Camera-type eye (tissue), 1 donor: ENCODE measurements at places on chromosomes 16 and 17. TPM values are rescaled to one million over a fixed set of nuclear protein-coding genes. Genes with fewer than 3 reads are reported as not detected.

Gene TOX3
- total RNA-seq, result 32.6 TPM

Gene SGCA
- total RNA-seq, result 13.5 TPM

Gene FN3K
- 19.8 TPM for total RNA-seq

Gene CARD14
- 4.8 TPM for total RNA-seq

Gene TBX6
- 0.66 TPM for total RNA-seq

Gene ZNF319
- total RNA-seq, result 10.2 TPM

Gene CLDN7
- total RNA-seq, result 14.3 TPM

Gene TSEN54
- total RNA-seq, result 19.4 TPM

Gene CDRT15
- not detected for total RNA-seq

Gene GLYR1
- 90.4 TPM for total RNA-seq

Gene CDK5R1
- total RNA-seq, result 39.2 TPM

Gene C17orf113
- 7.9 TPM for total RNA-seq

Gene SDR42E1
- 3.1 TPM for total RNA-seq

Gene DOC2A
- 2.7 TPM for total RNA-seq

Gene GPR139
- total RNA-seq, result 0.38 TPM

Gene CCL17
- not detected for total RNA-seq

Gene BCL6B
- total RNA-seq, result 5.4 TPM

Gene ASGR1
- 5.7 TPM for total RNA-seq

Gene CDC6
- total RNA-seq, result 6.3 TPM

Gene FAM83G
- 3.2 TPM for total RNA-seq

Gene MRM1
- total RNA-seq, result 5.3 TPM

Gene KRT33A
- total RNA-seq, result not detected

Gene WNT9B
- total RNA-seq, result 0.16 TPM

Gene LLGL2
- 51.2 TPM for total RNA-seq

Gene NOD2
- 2.3 TPM for total RNA-seq

Gene KRTAP3-2
- total RNA-seq, result not detected

Gene TPSAB1
- total RNA-seq, result 3.4 TPM

Gene TMEM97
- 18.7 TPM for total RNA-seq

Gene KRTAP1-5
- total RNA-seq, result not detected

Gene AURKB
- 16.6 TPM for total RNA-seq

Gene IL17C
- total RNA-seq, result not detected

Gene OTOP3
- not detected for total RNA-seq

Gene CCL16
- total RNA-seq, result not detected

Gene PPP1R27
- total RNA-seq, result not detected

Gene ITGAX
- total RNA-seq, result 1.8 TPM

Gene CCDC154
- total RNA-seq, result 0.49 TPM

Gene HBM
- total RNA-seq, result 15.4 TPM

Gene KRTAP9-3
- total RNA-seq, result not detected

Gene TP53TG3
- not detected for total RNA-seq

Gene KRTAP2-2
- total RNA-seq, result not detected
